Left colon (tissue), 2 donors: ENCODE measurements at places on chromosomes 5 and 9.
A peak's percentile ranks its signal among the peaks of the same experiment; 100 is the strongest.

DNA sequence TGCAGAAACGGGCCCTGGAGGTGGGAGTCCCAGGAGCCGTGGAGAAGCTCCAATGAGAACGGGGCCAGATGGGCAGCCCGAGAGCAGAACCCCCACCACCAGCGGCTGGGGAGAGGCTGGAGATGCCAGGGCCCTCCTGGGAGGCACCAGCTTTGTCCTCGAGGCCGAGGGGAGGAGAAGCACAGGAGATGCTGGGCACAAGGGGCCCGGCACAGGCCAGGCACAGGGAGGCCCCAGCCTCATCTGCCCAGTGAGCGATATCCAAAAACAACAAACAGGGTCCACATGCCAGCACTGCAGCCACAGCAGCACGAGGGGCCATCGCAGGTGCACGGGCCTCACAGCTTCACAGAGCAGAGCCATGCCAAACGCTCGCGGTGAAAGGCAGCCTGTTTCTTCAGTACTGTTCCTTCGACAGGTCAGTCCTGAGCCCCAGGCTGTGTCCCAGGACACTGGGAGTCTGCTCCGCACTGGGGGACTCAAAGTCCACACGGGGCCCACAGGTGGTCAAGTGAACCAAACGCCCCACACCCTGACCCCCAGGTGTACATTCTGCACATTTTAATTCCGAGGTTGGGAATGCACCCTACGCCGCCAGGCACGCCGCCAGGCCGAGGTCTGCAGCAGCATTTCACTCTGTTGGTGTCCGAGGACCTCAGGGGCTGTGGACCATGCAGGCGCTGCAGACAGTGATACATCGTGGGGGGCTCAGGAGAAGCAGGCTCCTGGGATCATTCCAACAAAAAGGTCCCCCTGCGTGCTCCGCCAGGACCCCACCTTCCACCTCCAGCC is 9.5 kb downstream of the LPCAT1 start:
- peak; percentile 3 for DNase-seq

DNA sequence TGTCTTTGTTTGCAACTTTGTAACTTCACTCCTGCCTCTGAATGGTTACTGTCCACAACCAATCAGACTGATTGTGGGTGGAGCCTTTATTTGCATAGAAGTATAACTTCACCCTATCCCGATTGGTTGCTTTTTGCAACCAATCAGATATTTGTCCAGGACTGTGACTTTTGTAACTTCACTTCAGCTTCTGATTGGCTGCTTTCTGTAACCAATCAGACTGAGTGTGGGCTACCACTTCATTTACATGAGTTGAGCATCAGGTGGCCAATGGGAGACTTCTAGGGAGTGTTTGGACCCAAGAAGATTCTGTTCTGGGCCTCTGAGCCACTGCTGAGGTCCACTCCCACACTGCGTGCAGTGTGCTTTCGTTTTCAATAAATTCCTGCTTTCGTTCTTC is 1810.7 kb upstream of the CDH6 start:
- DNase-seq = no peak

DNA sequence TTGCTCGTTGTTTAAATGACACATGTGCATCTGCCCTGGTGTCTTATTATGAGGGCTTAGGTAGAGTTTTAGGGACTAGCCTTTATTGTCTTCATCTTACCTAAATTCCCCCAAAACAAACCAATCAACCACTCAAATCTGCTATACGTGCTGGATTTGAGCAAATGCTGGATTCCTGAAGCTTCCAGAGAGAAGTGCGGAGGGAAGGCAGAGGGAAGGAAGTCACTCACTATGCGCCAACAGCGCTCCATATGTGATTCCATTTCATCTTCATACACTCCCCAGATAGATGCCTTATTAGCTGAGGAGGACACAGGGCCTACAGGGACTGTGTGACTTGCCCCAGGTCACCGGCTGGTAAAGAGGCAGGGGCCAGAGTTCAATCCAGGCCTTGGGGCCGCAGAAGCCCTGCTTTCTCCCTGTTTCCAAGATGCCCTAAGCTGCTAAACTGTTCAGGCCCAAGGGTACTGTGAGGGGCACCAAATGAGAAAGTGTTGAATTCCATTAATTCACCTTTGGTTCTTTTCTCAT is 63.5 kb downstream of the OTULIN start:
- no peak for DNase-seq

DNA sequence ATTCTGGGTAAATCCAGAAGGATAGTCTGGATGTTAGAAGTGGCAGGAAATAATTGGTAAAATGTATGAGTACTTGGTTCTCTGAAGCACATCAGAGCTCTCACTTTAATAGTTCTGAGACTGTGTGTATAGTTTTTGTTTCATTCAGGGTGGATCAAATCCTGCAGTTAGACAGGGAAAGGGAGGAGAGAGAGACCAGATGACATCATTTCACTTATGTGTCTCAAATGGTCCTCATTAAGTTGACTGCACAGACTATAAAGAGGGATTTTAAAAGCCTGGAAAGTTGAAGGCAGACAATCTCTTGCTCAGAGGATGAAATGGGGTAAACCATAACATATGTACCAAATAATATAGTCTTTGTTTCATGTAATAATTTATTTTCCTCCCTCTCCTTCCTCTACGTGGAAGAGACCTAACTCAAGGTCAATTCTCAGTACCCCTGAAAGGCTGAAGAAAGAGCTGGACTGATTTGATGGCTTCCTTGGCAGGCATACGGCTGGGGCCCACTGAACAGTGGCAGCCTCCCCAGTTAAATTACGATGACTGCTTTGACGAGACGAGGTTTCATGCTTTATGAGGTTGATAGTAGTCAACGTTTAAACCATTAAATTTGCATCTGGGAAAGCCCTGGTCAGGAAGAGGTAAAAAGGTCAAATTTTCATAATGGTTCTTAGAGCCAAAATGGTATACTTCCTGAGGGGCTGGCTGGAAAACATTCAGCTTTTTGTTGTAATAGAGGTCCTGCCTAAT is 395.1 kb upstream of the RPS23 start:
- DNase-seq = no peak

DNA sequence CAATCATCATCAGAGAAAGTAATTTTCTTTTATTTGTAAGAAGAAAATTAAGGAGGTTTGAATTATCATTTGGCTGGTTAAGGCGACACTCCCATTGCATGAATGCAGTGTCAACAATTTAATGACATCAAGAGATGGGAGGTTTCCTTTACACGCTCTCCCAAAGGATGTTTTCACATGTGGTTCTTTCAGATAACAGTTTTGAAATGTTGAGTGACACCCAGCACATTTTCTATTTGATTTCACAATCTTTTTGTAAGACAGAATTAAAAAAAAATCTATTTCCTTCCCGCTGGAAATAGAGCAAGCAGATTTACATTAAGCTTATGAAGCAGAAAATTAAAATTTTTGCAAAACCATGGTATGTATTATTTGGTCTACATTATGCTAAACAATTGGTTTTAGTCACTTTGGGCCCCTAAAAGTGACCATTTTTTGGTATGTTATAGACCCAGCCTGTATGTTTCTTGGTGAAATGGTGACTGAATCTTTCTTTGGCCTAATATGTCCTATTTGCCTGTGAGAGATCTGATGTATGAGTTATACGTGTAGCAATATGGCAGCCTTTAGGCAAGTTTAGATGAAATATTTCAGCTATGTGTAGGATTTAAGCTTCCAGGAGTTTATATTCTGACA is 18.9 kb upstream of the ANKRD55 start:
- no peak for DNase-seq

GRCh38 chr9:106864373-106865143 is 1.6 kb downstream of the ZNF462 start:
- peak; percentile 16 for DNase-seq

GRCh38 chr9:122821278-122821943 is 7.0 kb downstream of the PDCL start:
- DNase-seq = peak; percentile 30
